ENCODE measurements at places on chromosomes 13 and 19.

DNA sequence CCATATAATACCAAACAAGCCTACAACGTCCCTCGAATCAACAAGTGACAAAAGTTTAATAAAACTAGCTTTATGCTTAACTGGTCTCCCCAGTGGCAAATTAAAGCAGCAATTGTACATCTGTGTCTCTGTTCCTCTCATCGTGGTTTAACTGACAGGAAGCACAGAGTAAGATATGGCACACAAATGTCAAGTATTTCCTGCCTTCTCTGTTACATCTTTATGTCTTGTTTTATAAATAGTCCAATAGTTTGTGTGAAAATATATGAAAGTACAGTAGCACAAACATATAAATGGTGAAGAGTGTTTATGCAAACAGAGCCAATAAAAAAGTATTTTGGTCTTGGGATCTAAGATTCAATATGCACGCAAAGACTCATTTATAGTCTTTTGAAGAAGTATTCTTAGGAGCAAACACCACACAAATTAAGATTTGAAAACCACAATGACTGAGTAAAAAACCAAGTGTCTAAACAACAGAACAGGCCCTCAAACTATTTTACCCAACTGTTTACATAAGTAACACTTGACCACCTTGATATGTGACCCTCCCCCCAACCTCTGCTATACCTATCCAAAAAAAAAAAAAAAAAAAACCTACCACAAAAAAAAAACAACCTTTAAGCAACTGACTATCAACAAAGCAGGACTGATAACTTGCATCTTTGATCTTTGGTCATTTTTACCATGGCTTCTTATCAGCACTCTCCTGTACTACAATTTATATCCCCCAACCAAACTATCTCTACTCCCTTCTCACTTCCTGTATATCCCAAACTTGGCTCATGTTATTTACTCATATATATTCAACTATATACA lies 14.0 kb downstream of the ELF1 start:
- peak; percentile 88 for DNase-seq

- no peak for DNase-seq
These were observed 893.4 kb upstream of the MIR17HG start for GRCh38 chr13:90454002-90454636.

DNA sequence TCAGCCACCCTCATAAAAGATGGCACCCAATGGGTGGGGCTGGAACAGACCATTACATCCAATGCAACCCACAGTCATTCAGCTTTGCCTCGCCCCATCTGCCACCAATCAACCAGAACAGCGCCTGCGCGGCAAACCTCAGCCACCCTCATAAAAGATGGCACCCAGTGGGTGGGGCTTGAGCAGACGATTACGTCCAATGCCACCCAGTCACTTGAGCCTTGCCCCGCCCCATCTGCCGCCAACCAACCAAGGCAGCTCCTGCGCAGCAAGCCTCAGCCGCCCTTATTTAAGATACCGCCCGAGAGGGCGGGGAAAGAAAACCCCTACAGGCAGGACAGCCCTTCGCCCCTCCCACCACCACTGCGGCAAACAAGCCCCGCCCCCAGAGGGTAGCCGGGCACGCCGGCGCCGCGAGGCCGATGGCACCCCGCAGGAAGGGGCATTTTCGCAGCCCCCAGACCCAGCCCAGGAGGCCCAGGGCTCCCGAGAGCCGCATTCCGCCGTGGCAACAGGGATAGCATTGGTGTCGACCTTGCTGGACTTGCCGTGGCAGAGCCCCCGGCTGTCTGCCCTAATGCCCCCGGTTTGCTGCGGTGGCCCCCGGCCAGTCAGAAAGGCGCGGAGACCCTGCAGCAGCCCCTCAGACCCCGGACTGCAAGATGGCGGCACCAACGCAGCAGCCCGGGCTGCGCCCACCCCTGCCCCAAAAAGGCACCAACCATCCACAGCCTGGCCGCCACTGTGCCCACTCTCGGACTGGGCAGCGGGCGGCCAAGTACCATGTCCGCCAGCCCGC lies 675 bp downstream of the PEG3 start:
- peak; percentile 78 for DNase-seq

DNA sequence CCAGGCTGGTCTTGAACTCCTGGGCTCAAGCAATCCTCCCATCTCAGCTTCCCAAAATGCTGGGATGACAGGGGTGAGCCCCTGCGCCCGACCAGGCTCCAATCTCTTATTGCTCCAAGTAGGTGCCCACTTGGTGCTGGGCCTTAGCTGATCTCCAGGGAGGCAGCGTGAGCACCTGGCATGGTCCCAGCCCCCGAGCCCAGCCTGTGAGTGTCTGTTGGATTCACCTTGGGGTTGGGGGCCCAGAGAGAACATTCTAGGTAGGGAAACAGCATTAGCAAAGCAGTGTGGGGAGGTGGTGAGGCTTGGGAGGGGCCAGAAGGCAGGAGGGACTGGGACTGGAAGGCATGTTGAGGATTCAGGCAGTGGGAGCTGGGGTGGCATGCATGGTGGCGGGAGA lies 45.5 kb downstream of the DNM2 start:
- no peak for DNase-seq

- no peak for DNase-seq
These were observed 619 bp upstream of the EXOC3L2 start for GRCh38 chr19:45245826-45246225.

GRCh38 chr19:1860042-1860775 lies 3.2 kb downstream of the KLF16 start:
- DNase-seq: peak; percentile 85

DNA sequence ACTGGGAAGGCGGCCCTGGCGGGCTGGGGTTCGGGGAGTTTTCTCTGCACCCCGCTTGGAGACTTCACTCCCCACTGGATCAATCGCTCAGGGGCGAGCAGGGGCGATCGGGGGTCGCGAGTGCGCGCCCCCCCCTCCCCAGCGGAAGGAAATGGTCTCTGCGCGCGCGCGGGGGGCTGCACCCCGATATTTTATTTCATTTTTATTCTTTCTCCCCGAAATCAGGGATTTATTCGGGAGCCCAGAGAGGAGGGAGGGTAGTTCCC lies 421 bp downstream of the ARID3A start:
- DNase-seq: no peak

DNA sequence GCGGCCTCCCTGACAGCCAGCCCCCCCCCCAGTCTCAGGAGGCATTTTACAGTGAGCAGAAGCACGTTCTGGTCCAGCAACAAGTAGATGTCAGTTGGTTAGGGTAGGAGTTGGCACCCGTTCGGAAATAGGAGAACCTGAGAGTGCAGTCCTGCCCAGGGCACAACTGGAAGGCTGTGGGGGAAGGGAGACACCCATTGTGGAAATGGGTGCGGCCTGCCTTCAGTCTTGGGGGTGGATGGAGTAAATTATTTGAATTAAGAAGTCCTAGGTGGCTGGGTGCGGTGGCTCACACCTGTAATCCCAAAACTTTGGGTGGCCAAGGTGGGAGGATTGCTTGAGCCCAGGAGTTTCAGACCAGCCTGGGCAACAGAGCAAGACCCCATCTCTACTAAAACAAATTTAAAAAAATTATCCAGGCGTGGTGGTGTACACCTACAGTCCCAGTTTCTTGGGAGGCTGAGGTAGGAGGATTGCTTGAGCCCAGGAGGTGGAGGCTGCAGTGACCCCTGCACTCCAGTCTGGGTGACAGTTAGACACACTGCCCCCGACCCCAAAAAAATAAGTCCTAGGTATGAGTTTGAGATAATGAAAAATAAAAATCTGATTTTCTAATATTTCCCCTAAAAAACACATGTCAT lies 1.2 kb downstream of the CIRBP start:
- peak; percentile 72 for DNase-seq

GRCh38 chr13:110387451-110388107 lies 80.5 kb downstream of the COL4A2 start:
- DNase-seq: peak; percentile 9

- DNase-seq: peak; percentile 70
These were observed 2.7 kb upstream of the CAPNS1 start for GRCh38 chr19:36136964-36137686.

GRCh38 chr13:52461265-52461664 lies 6.0 kb downstream of the CKAP2 start:
- DNase-seq: no peak

DNA sequence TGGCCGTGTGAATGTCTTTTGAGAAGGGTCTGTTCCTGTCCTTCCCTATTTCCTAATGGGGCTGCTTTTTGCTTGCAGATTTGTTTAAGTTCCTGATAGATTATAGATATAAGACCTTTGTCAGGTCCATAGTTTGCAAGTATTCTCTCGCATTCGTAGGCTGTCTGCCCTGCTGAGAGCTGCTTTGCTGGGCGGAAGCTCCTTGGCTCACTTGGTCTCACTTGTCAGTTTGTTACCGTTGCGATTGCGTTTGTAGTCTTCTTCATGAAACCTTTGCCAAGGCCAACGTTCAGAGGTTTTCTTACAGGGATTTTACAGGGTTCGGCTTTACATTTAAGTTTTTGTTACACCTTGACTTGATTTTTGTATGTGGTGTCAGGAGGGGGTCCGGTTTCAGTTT lies 44.0 kb upstream of the TFDP1 start:
- no peak for DNase-seq

DNA sequence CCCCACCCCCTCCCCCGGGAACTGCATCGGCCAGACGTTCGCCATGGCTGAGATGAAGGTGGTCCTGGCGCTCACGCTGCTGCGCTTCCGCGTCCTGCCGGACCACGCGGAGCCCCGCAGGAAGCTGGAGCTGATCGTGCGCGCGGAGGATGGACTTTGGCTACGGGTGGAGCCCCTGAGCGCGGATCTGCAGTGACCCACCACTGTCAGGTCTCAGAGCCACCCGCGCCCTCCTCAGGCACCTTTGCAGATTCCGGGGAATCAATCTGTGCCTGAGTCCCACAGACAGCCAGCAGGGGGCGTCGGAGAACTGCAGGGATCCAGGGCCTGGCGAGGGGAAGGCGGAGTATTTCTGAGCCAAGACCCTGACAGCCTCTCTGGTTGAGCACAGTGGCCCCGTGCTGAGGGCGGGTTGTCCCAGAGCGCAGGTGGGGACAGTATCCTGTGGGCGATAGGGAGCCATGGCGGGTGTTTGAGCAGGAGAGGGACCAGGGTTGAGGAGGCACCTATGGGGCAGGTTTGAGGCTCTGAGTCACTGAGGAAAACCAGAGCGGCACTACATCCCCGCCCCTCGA lies 30.4 kb upstream of the CYP4F8 start:
- DNase-seq: peak; percentile 87

DNA sequence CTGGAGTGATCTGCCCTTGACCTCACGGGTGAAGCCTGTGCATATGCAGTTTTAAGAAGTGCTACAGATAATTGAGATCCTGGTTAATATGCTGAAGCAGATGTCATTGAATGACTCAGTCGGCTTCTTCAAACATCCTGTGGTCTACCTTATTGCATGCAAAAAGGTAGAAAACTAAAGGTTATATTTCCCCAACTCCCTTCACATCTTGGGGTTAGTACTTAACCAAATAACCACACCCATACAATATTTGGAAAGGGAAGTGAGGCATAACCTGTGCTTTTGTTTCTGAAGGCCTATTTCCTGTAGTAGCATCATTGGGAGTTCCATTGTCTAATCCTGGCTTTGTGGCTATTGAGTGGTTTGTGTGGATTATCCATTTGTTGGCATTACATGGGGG lies 58.3 kb downstream of the RAP2A start:
- no peak for DNase-seq

- DNase-seq: no peak
These were observed 71.3 kb downstream of the PTPRS start for GRCh38 chr19:5269279-5269678.

DNA sequence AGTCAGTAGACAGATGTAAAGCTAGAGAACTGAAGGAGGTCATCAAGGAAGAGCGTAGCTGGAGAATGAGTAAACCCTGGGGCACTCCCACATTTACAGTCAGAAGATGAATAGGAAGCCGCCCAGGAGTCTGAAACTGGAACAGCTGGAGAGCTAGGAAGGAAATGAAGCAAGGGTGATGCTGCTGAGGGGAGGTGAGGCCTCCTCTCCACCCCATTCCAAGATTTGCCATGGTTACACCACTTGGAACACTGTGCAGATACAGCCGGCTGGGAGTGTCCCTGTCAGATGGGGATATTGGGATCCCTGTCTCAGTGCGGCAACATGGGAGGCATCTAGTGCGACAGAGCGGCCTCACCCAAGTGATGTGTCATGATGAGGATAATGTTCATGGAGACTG lies 51.8 kb upstream of the GPI start:
- no peak for DNase-seq

- no peak for DNase-seq
These were observed 14.4 kb downstream of the KANK2 start for GRCh38 chr19:11182994-11183393.

GRCh38 chr13:48637601-48638000 lies 16.1 kb upstream of the CYSLTR2 start:
- DNase-seq: no peak

- no peak for DNase-seq
These were observed 5.5 kb upstream of the PRTN3 start for GRCh38 chr19:835210-835810.

DNA sequence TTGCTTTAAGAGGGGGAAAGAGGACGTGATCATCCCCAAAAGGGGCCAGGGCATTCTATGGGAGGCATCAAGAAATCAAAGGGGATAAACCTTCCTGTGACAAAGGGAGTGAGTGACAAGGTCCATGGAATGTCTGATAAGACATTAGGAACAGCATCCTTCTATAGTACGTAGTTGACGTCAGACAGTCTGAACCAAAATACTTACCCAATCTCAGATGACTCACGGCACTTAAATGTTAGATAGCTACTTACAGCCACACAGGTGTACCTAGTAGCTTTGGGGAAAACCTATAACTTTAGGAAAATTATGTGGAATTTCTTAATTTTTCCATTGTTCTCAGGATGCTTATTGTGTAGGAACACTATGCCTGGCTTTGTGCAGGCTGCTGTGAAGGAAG lies 4.9 kb downstream of the LGALS16 start:
- DNase-seq: no peak

DNA sequence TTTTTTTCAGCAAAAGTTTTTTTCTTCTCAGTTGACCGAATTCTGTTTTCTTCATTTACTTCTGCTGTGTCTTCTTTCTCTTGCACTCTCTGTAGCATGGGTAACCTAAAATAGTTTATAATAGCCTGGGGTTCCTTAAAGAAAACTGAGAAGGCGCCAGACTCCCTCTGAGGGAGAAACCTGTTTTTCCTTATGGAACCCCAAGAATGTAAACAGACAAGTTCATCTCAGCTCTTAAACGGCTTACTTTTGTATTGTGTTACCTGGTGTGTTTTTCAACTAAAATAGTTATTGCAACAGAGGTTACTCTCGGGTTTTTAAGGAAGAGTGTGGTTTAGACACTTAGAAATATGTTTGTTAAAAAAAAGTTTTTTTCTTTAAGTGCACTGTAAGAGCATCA lies 23.8 kb upstream of the TM9SF2 start:
- DNase-seq: no peak
